ENCODE measurements at places on chromosomes 16 and 17. TPM values are rescaled to one million over a fixed set of nuclear protein-coding genes. Genes with fewer than 3 reads are reported as not detected.

- DNase-seq, result no peak
- no peaks in the 10 kb centered on the region for H3K4me1 ChIP-seq
- H3K36me3 ChIP-seq, result no peaks in the 10 kb centered on the region
- peaks cover 2% of the 10 kb centered on the region for H3K27me3 ChIP-seq
Measured at GRCh38 chr16:77304877-77305276, 105.7 kb downstream of the SYCE1L start.

DNA sequence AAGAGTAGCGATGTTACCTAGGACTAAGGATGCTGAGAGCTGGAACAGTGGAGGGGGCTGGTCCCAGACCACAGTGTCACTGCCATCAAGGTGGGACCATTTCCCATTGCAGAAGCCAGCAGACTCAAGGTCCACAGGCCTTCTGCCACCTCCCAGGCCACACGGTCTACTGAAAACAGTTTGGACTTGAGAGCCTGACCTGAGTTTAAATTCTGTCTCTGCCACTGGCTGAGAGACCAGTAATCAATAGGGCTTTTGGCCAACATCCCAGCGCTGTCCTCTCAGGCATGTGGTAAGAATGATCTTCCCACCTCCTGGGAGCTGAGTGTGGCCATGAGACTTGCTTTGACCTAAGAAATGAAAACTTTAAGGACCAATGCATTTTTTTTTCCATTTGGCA is 331.4 kb upstream of the CDH5 start:
- DNase-seq, result no peak
- H3K4me1 ChIP-seq, result no peaks in the 10 kb centered on the region
- H3K4me3 ChIP-seq, result no peak overlapping the region
- H3K27ac ChIP-seq, result no peak overlapping the region
- no peaks in the 10 kb centered on the region for H3K36me3 ChIP-seq

- no peaks in the 10 kb centered on the region for H3K36me3 ChIP-seq
- H3K4me1 ChIP-seq, result peaks cover 2% of the 10 kb centered on the region
- no peaks in the 10 kb centered on the region for H3K27me3 ChIP-seq
- H3K4me3 ChIP-seq, result no peak overlapping the region
Measured at GRCh38 chr17:40534371-40535189, 30.7 kb downstream of the CCR7 start.

DNA sequence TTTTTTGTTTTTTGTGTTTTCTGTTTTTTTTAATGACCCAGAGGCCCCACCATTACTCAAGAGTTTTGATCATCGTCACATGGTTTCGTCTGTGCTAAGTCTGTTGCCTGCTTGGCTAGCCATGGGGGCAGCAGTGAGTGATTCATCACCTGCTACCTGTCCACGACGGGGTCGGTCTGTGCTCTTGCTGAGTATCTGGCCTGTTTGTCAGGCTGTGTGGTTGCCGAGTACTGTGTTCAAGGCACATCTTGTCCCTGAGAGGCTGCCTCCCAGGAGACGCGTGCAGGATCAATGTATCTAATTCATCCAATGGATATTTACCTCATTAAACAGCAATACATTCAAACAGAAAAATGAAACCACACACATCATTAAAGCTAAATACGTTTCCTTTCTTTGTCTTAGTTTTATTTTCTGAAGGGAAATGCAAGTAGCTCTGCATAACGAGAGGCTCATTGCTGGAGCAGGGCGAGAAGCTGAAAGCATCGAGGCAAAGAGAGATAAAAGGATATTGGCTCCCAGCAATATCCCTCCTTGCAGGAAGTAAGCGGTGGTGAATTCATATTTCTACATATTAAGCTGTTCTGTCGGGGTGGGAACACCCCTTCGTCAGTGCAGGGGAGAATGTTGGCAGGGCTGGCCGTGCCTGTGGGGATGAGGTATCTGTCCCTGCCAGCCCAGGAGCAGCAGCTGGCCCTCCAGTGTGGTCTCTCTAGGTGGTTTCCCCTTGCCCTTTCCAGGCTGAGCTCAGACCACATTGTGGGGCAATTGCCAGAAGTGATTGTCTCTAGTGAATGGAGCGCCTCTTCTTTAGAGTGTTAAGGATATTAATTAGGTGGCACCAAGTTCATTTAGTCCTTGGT is 166.2 kb upstream of the ASIC2 start:
- no peaks in the 10 kb centered on the region for H3K36me3 ChIP-seq
- H3K4me1 ChIP-seq, result no peaks in the 10 kb centered on the region
- no peak overlapping the region for H3K4me3 ChIP-seq
- no peak overlapping the region for H3K27ac ChIP-seq
- H3K27me3 ChIP-seq, result no peaks in the 10 kb centered on the region

GRCh38 chr17:36066365-36066985 is 2.4 kb downstream of the CCL18 start:
- no peak for DNase-seq
- no peaks in the 10 kb centered on the region for H3K27me3 ChIP-seq
- H3K4me3 ChIP-seq, result no peak overlapping the region
- no peaks in the 10 kb centered on the region for H3K36me3 ChIP-seq
- H3K4me1 ChIP-seq, result no peaks in the 10 kb centered on the region
- H3K27ac ChIP-seq, result no peak overlapping the region

- H3K36me3 ChIP-seq, result no peaks in the 10 kb centered on the region
- H3K27ac ChIP-seq, result no peak overlapping the region
- H3K4me1 ChIP-seq, result no peaks in the 10 kb centered on the region
- no peak overlapping the region for H3K4me3 ChIP-seq
Measured at GRCh38 chr16:5584109-5584508, 486.5 kb upstream of the EEF2KMT start.

GRCh38 chr17:68705714-68706076 is 104.5 kb upstream of the FAM20A start:
- no peak overlapping the region for H3K27ac ChIP-seq
- no peaks in the 10 kb centered on the region for H3K27me3 ChIP-seq
- no peaks in the 10 kb centered on the region for H3K36me3 ChIP-seq
- no peaks in the 10 kb centered on the region for H3K4me1 ChIP-seq
- no peak overlapping the region for H3K4me3 ChIP-seq

GRCh38 chr16:1349951-1350350 is 1.7 kb downstream of the TSR3 start:
- H3K27ac ChIP-seq, result no peak overlapping the region
- no peak overlapping the region for H3K4me3 ChIP-seq
- no peaks in the 10 kb centered on the region for H3K4me1 ChIP-seq
- DNase-seq, result no peak
- no peaks in the 10 kb centered on the region for H3K36me3 ChIP-seq

- no peak overlapping the region for H3K27ac ChIP-seq
- no peak for DNase-seq
- H3K4me3 ChIP-seq, result no peak overlapping the region
Measured at GRCh38 chr16:65634833-65635232, 513.0 kb upstream of the CDH11 start.

DNA sequence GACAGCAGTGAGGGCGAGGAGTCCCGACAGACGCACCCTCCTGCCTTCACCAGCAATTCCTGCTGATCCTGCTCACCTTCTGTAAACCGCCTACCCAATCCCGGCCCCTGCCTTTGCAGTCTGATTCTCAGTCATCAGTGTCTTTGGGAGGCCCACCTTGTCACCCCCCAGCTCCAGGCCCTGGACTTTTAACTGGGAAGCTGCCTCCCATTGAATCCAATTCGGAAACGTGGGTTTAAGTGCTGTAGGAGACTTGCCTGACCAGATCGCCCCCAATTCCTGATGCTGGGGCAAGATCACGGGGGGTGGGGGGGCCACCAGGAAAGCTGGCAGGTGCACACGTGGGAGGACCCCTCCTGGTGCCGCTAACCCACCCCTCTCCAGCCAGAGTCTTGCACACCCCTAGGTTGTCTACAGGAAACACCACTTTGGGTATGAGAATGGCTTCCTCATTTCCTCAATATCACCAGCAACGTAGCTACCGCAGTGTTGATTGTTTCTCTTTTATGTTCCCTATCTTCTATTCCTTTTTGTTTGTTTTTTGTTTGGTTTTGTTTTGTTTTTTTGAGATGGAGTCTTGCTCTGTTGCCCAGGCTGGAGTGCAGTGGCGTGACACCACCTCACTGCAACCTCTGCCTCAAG is 46.6 kb upstream of the CMIP start:
- no peaks in the 10 kb centered on the region for H3K4me1 ChIP-seq
- H3K36me3 ChIP-seq, result no peaks in the 10 kb centered on the region
- no peak overlapping the region for H3K27ac ChIP-seq
- no peak overlapping the region for H3K4me3 ChIP-seq
- DNase-seq, result no peak
- H3K27me3 ChIP-seq, result peaks cover 4% of the 10 kb centered on the region

GRCh38 chr17:11925262-11926021 is 71.8 kb downstream of the ZNF18 start:
- no peak overlapping the region for H3K27ac ChIP-seq
- no peaks in the 10 kb centered on the region for H3K4me1 ChIP-seq
- no peaks in the 10 kb centered on the region for H3K36me3 ChIP-seq
- no peaks in the 10 kb centered on the region for H3K27me3 ChIP-seq
- no peak for DNase-seq

GRCh38 chr16:88726981-88727380 is 20.7 kb downstream of the CTU2 start:
- H3K36me3 ChIP-seq, result peaks cover 8% of the 10 kb centered on the region
- H3K27me3 ChIP-seq, result no peaks in the 10 kb centered on the region
- no peak overlapping the region for H3K27ac ChIP-seq
- no peak for DNase-seq
- no peaks in the 10 kb centered on the region for H3K4me1 ChIP-seq
- H3K4me3 ChIP-seq, result no peak overlapping the region

DNA sequence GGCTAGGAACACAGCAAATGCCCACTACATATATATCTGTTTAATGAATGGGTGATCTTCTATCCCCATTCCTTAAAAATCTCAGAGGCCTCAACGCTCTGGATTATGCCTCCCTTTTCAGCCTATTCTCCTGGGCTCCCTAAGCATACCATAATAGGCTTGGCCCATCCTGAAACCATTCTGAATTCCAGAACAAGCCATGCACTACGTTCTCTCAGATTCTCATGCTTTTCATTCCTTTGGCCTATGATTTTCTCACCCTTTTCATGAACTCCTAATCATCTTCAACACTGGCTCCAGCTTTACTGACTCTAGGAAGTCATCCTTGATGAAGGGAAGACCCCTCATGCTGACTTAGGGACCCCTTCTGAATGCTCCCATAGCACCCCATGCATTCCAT is 71.1 kb downstream of the RPGRIP1L start:
- H3K27ac ChIP-seq, result no peak overlapping the region
- no peak overlapping the region for H3K4me3 ChIP-seq
- H3K27me3 ChIP-seq, result no peaks in the 10 kb centered on the region
- H3K36me3 ChIP-seq, result no peaks in the 10 kb centered on the region

- no peaks in the 10 kb centered on the region for H3K4me1 ChIP-seq
- H3K27me3 ChIP-seq, result no peaks in the 10 kb centered on the region
- H3K36me3 ChIP-seq, result no peaks in the 10 kb centered on the region
- no peak for DNase-seq
- H3K4me3 ChIP-seq, result no peak overlapping the region
- no peak overlapping the region for H3K27ac ChIP-seq
Measured at GRCh38 chr17:55737976-55738501, 12.8 kb upstream of the PCTP start.

DNA sequence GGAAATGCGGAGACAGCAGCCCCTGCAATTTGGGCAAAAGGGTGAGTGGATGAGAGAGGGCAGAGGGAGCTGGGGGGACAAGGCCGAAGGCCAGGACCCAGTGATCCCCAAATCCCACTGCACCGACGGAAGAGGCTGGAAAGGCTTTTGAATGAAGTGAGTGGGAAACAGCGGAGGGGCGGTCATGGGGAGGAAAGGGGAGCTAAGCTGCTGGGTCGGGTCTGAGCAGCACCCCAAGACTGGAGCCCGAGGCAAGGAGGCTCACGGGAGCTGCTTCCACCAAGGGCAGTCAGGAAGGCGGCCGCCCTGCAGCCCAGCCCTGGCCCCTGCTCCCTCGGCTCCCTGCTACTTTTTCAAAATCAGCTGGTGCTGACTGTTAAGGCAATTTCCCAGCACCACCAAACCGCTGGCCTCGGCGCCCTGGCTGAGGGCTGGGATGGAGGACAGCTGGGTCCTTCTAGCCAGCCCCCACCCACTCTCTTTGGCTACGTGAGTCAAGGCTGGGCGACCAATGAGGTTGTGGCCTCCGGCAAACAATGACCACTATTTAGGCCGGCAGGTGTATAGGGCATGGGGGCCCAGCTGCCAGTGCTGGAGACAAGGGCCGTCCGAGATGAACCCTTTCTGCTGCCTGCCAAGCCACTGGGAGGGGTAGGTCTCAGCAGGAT is 507 bp downstream of the SERPINF1 start:
- H3K27ac ChIP-seq, result no peak overlapping the region
- no peaks in the 10 kb centered on the region for H3K27me3 ChIP-seq
- no peaks in the 10 kb centered on the region for H3K36me3 ChIP-seq

DNA sequence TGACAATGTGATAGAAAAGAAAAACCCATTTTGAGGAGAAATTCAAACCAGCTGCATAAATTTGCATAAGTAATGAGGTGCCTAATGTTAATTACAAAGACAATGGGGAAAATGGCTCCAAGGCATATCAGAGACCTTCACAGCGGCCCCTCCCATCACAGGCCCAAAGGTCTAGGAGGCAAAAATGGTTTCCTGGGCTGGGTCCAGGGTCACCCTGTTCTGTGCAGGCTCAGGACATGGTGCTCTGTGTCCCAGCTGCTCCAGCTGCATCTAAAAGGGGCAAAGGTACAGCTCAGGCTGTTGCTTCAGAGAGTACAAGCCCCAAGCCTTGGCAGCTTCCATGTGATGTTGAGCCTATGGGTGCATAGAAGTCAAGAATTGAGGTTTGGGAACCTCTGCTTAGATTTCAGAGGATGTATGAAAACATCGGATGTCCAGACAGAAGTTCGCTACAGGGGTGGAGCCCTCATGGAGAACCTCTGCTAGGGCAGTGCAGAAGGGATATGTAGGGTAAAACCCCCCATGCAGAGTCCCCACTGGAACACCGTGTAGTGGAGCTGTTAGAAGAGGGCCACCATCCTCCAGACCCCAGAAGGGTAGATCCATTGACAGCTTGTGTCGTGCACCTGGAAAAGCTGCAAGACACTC is 40.6 kb downstream of the IKZF3 start:
- no peak for DNase-seq
- H3K27me3 ChIP-seq, result peaks cover 2% of the 10 kb centered on the region
- no peaks in the 10 kb centered on the region for H3K4me1 ChIP-seq
- H3K27ac ChIP-seq, result no peak overlapping the region
- H3K36me3 ChIP-seq, result no peaks in the 10 kb centered on the region

GRCh38 chr16:88377961-88378360 is 4.8 kb upstream of the ZNF469 start:
- H3K4me1 ChIP-seq, result no peaks in the 10 kb centered on the region
- H3K27ac ChIP-seq, result no peak overlapping the region
- no peak overlapping the region for H3K4me3 ChIP-seq
- no peaks in the 10 kb centered on the region for H3K27me3 ChIP-seq
- peak; percentile 53 for DNase-seq
- no peaks in the 10 kb centered on the region for H3K36me3 ChIP-seq

- H3K36me3 ChIP-seq, result peaks cover 11% of the 10 kb centered on the region
- H3K27me3 ChIP-seq, result no peaks in the 10 kb centered on the region
- H3K27ac ChIP-seq, result no peak overlapping the region
- no peak for DNase-seq
- H3K4me1 ChIP-seq, result no peaks in the 10 kb centered on the region
Measured at GRCh38 chr16:50102051-50102746, 36.4 kb downstream of the HEATR3 start.

ZNF750 gene
- total RNA-seq, result 0.21 TPM

CCDC200 gene
- total RNA-seq, result not detected

DVL2 gene
- 45.6 TPM for total RNA-seq

TMEM235 gene
- not detected for total RNA-seq

CACNG1 gene
- total RNA-seq, result not detected

GP1BA gene
- total RNA-seq, result 0.19 TPM

OR1A1 gene
- not detected for total RNA-seq

TPSD1 gene
- not detected for total RNA-seq

C16orf96 gene
- 0.13 TPM for total RNA-seq

AHSP gene
- total RNA-seq, result 4.7 TPM

XAF1 gene
- 108 TPM for total RNA-seq

SCNN1B gene
- 1.3 TPM for total RNA-seq

SOST gene
- 34.3 TPM for total RNA-seq

All from aorta (tissue), 5 donors.